Smooth muscle cell of the brain vasculature (primary cell): ENCODE measurements at places on chromosomes 11 and 22.

DNA sequence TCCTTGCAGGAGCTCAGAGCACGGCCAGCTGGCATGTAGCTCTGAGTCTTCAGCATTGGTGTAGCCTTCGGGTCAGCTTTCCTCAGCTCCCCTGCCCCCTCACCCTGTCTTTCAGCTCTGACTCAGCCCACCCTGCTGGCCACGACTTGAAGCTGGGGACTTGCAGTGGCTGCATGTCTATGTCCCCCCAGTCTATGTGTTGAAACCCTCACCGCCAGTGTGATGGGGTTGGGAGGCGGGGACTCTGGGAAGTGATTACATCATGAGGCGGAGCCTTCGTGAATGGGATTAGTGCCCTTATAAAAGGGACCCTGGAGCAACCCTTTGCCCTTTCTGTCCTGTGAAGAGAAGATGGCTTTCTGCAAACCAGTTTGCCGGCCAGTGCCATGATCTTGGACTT lies 111.1 kb downstream of the CTTN start:
- DNase-seq: no peak

DNA sequence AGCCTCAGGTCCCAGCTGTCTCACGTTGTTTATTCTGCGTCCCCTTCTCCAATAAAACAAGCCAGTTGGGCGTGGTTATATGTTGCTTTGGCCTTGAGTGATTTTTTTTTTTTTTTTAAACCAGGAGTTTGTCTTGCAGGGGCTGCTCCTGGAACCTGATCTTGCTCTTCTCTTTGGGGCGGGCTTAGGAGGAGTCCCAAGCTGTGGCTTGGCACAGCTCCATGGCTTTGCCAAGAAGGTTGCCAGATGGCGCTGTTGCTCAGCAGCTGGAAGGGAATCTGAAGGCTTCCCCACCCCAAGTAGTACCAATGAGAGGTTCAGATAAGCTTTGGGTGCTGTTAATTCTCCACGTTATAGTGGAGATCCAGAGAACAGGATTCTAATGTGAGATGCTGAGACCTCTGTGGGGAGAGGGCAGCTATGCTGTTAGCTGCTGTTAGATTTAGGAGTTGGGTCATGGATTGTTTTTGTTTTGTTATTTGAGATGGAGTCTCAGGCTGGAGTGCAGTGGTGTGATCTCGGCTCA lies 2.0 kb upstream of the FERMT3 start:
- peak; percentile 95 for DNase-seq

- no peak for DNase-seq
Measured at GRCh38 chr11:47179655-47179991, 2.9 kb upstream of the ARFGAP2 start.

DNA sequence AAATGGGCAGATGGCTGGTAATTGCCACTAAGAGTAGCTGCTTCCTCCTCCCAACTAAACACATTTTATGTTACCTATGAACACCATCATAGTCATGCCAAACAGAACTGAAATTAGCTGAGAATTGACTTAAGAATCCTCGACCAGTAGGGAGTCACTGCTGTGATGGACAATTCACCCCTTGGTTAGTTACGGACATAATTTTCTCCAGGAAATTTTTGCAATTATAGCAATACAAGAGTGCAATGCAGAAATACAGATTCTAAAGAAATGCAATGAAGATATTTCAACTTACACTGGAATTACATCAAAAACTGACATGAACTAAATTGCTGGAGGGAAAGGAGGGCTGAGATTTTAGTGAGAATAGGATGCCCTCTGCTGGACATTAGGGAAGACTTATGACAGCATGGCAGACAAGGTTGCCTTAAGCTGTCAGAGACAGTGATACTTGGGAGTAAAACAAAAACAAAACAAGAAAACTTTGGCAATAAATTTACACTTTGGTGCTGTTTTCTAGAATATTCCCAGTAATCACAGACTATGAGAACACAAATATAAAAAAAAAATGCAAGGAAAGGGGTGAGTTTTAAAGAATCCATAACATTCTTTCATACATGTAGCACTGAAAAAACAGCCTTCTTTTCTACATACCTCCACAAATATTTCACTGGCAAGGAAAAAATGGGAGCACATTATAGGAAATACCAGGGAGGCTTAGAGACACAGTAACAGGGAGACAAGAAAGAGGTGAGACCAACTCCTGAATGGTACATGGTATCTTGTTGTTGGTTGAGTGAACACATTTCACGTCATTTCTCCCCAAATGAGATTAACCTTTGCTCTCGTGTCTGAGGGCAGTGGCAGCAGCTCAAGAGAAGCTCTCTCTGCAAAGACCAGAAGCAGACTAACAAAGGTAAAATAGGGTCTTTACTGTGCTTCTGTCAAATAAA lies 11.2 kb upstream of the PPP2R1B start:
- DNase-seq: no peak

GRCh38 chr22:46798366-46799350 lies 36.2 kb downstream of the TBC1D22A start:
- peak; percentile 72 for DNase-seq

DNA sequence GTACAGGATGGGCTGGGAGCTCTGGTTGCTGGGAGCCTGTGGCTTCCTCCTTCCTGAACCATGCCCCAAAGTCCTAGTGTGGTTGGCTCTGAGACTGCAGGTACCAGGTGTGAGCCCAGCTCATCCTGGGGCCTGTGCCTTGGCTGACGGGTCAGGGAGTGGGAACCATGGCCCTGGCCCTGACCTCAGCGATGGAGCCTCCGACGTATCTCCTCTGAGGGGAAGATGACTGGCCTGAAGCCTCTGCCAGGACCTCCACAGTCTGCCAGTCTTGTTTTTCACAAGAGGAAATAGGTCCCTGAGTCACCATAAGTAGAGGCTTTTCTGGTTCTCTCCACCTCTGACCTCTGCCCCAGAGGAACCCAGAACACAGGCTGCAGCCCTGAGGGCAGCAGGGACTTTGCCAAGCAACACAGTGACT lies 3.4 kb downstream of the RCE1 start:
- DNase-seq: no peak

- no peak for DNase-seq
Measured at GRCh38 chr11:62461740-62462507, 43.1 kb downstream of the SCGB1A1 start.

GRCh38 chr11:75931124-75931523 lies 116.1 kb downstream of the UVRAG start:
- no peak for DNase-seq

GRCh38 chr11:58068655-58069054 lies 37.9 kb downstream of the OR6Q1 start:
- no peak for DNase-seq

DNA sequence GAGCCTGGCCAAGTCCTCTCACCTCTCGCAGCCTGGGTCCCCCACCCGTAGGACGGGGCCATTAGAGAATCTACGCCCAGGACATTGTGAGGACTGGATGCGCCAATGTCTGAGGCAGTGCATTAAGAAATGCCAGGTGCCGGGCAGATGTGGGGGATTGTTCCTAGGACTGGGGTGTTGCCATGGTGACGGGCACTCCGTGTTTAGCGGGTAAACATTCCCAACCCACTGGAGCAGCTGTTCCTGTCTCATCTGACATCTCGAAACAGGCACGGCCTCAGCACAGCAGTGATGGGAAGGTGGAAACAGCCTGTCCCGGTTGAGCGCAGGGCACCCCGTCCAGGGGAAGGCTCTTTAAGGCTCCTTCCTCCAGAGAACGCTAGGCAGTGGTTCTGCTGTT lies 99.6 kb upstream of the RTL6 start:
- no peak for DNase-seq

DNA sequence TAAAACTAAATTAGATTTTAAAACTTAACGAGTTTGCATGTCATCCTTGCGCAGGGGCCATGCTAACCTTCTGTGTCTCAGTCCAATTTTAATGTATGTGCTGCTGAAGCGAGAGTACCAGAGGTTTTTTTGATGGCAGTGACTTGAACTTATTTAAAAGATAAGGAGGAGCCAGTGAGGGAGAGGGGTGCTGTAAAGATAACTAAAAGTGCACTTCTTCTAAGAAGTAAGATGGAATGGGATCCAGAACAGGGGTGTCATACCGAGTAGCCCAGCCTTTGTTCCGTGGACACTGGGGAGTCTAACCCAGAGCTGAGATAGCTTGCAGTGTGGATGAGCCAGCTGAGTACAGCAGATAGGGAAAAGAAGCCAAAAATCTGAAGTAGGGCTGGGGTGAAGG lies 10.6 kb downstream of the LIMK2 start:
- no peak for DNase-seq

DNA sequence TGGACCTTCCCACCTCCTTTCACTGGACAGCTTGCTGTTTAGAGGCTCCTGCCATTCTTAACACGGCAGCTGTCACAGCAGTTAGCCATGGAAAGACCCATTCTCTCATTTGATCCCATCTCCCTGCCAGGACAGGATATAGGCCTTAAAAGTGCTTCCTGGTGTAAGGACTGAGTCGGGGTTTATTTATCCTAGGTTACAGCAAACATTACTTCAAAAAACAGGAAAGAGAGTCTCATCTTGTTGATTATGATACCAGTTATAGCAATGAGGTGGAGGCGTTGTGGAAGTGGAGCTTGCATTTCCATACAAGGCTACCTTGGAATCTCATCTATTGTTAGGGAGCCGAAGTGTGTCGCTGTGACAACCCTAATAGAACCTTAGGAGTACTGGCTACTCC lies 17.4 kb upstream of the ETS1 start:
- no peak for DNase-seq

DNA sequence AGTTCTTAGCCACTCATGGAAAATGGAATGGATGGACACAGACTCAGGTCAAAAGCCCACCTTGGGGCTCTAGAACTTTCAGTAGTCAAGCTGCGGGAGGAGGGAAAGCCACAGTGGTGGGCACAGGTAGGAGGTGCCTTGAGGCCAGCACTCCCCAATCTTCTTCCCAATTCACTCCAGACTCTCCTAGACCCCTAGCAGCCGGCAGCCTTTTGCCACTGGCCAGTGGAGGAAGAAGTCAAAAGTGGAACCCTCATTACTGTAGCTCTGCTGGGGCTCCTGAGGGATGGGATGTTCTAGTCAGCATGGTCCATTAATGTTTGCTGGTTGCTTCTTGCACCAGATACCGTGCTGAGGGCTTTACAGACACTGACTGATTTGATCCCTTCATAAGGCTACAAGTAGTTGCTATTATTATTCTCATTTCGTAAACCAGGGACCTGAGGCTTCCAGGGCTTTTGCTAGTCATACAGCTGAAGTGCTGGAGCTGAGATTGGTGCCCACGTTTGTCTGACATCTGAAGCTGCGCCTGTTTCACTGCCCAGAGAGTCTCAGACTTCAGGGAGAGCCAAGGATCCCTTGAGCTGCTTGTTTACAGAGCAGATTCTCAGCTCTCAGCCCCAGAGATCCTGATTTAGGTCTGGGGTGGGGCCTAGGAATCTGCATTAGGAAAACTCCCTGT lies 1.1 kb downstream of the UCP3 start:
- DNase-seq: no peak

- DNase-seq: no peak
Measured at GRCh38 chr11:90208857-90209256, 14.0 kb downstream of the CHORDC1 start.

DNA sequence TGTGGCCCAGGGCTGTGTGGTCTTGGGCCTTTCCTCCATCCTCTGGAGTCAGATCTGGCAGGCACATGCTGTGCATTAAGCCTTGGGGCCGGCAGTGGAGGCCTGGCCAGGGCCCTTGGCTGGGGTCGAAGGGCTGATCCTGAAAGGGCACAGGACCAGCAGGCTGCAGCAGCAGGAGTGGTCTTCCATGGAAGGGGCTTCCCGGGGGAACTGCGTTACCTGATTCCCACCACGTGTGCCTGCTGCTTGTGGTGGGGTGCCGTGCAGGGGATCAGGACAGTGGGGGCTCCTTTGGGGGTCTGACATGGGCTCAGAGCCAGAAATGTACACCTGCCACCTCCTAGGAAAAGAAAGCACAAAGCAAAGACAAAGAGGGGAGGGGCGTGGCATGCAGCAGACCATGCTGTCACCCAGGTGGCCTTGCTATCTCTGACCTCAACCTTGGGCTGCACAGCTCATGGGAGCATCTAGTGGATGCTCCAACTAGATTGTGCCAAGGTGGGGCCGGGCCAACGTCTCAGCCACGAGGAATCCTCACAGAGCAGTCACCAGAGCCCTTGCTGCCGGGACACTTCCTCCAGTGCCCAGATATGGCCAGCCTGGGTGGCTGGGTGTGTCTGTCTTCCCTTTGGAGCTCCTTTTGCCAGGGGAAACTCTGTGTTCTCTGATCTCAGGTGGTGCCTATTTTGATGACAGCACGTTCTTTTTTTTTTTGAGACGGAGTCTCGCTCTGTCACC lies 17.9 kb upstream of the YPEL1 start:
- no peak for DNase-seq
